ENCODE measurements at places on chromosomes 7 and 10.

- DNase-seq, result no peak
Measured at GRCh38 chr7:81333536-81333935, 414.7 kb upstream of the SEMA3C start.

- no peak for DNase-seq
Measured at GRCh38 chr10:17062493-17062892, 67.1 kb downstream of the CUBN start.

DNA sequence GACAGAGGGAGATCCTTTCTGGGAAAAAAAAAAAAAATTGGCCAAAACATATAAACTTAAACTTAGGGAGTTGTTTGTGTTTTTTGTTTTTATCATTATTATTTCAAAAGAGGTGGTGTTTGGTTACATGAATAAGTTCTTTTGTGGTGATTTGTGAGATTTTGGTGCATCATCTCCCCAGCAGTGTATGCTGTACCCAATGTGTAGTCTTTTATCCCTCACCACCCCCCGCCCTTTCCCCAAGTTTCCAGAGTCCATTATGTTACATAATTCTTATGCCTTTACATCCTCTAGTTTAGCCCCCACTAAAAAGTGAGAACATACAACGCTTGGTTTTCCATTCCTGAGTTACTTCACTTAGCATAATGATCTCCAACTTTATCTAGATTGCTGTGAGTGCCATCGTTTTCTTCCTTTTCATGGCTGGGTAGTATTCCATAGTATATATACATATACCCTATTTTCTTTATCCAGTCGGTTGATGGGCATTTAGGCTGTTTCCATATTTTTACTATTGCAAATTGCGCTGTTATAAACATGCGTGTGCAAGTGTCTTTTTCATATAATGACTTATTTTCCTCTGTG, 148.1 kb upstream of the ZNF92 start:
- no peak for DNase-seq

DNA sequence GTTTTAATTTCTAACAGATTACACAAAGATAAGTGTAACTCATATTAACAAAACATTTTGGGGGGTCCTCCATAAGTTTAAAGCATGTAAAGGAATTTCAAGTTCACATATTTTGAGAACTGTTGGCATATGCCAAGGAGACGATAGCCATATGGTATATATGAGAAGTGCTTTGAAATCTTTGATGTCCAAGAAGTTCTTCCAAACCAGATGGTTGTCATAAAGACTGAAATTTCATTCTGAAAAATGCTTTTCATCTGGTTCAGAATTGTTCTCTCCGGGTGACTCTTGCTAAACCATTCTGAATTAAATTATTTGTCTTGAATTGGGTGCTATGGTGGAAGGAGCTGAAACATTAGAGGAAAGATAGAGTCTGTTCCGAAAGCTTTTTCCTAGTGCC, 513.0 kb upstream of the AKR1E2 start:
- no peak for DNase-seq

DNA sequence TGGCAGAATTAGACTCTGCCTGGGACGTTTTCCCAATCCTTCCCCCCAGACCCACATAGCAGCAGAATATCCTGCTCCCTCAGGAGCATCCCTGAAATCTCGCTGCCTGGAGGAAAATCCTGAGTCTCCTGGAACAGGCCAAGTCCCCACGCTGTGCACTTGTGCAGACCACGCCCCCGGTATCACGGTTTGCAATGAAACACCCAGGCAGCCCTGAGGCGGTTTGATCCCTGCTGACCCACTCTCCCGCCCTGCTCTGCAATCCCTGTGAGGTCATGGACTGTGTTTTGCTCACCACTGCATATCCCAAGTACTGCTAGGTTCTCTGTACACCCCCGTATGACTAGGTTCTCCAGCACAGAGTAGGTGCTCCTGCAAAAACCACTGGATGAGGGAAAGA, 411.8 kb upstream of the MGMT start:
- DNase-seq, result no peak

GRCh38 chr10:45420453-45421192, 46.6 kb downstream of the ALOX5 start:
- DNase-seq, result peak; percentile 81

DNA sequence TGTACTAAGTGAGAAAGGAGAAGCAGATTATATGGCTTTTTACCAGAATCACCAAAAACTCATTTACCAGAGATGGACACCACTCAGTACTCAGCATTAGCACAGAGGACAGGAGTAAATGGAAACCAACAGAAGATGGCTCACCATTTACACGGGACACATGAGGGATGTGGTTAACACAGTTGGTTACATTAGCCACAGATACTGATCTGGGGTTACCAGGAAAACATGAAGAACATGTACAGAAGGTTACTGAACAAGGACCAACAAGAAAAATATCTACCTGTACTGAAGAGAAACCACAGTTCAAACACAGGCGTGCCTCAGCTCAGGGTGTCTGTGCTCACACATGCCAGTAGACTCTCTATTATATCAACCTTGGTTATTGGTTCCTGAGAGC, 1285.8 kb upstream of the SORCS1 start:
- no peak for DNase-seq

GRCh38 chr10:105291571-105291970, 650.5 kb downstream of the SORCS3 start:
- no peak for DNase-seq

- no peak for DNase-seq
Measured at GRCh38 chr7:114931656-114932011, 9.7 kb downstream of the MDFIC start.

DNA sequence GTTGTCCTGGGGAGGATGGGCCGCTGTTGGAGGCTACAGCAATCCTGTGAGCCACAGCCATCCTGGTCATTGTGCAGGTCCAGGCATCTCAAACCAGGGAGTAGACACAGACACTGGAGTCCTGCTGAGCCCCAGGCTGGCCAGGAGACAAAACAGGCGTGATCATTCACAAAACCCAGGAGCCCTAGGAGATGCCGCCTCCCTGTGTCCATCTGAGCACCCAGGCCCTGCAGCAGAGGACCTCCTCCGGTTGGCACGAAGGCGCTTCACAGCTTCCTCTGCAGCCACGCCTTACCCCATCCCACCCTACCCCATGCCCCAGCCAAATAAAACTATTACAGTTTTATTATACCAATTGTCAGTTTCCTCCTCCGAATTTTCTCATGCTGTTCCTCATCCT, 183.6 kb downstream of the PLXNA4 start:
- DNase-seq, result no peak

GRCh38 chr10:3825244-3825643, 40.2 kb upstream of the KLF6 start:
- no peak for DNase-seq

DNA sequence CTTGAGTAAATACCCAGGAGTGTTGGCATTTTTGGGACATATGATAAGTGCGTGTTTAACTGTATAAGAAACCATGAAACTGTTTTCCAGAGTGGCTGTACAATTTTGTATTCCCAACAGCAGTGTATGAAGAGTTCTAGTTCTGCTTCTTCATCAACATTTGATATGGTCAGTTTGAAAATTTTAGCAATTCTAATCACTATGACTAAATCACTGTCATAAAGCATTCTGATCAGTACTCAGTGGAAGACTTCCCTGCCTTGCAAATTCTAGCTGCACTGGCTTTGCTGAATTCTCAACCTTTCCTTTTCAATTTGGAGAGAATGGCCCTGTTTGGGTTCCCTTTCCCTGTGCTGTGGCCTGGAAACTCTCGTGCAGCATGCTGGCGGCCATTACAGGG, 18.6 kb upstream of the FAM221A start:
- DNase-seq, result no peak

DNA sequence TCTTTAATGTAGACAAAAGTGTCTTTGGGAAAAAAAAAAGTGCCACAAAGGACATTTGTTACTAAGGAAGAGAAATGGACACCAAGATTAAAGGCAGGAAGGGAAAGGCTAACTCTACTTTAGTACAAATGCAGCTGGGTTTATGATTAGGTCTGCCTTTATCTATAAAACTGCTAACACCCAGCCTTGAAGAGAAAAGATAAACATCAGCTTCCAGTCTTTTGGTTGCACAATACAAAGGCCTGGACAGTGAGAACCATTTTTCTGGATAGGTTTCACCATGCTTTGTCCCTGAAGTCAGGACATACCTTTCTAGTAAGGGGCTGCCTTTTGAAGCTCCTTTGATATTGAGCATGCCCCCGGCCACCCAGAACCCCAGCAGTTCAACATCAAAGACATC, 45.1 kb downstream of the ZNF248 start:
- no peak for DNase-seq

All from NCI-H2081 (cell line).